ENCODE measurements at places on chromosomes 7 and 10. TPM values are rescaled to one million over a fixed set of nuclear protein-coding genes. Genes with fewer than 3 reads are reported as not detected.

DNA sequence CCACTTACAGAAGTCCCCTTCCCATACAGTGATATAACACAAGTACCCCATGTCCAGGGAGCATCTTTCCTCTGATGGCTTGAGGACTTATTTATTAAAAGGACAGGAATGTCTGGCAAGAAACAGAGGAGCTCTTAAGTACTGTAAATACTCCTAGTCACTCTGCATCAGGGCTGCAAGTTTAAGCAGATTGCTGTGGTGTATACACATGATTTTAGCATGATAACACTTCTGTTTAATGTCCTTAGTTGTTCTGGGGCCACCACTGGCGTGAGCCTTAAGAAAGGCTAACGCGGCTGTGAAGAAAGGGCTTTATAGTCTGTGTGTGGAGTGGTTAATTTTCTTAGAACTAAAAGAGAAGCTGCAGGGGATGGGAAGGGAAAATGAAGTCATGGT is 65.7 kb downstream of the GBF1 start:
- H3K27ac ChIP-seq: no peak overlapping the region
- H3K4me3 ChIP-seq: no peak overlapping the region
- H3K27me3 ChIP-seq: no peaks in the 10 kb centered on the region
- no peak for DNase-seq

SMKR1 gene
- total RNA-seq: 2.1 TPM

DNA sequence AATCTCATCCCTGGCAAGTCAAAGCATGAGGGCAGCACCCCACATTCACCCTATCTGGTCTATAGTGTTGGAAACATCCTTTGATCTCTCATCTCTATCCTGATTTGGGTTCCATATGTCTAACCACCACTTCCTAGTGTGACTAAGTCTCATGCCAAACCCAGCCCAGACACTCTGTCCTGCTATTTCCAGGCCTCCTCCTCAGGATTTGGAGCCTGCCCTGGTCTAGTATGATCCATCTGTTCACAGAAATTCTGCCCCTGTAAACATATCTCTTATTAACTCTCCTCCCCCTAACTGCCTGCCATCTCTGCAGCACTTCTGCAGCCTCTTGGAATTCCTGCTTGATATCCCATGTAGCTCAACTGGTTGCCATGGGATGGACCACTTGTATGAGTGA is 320.9 kb upstream of the IMMP2L start:
- H3K27me3 ChIP-seq: peaks cover 4% of the 10 kb centered on the region
- no peak overlapping the region for H3K4me3 ChIP-seq
- no peak overlapping the region for H3K27ac ChIP-seq
- no peaks in the 10 kb centered on the region for H3K36me3 ChIP-seq

DNA sequence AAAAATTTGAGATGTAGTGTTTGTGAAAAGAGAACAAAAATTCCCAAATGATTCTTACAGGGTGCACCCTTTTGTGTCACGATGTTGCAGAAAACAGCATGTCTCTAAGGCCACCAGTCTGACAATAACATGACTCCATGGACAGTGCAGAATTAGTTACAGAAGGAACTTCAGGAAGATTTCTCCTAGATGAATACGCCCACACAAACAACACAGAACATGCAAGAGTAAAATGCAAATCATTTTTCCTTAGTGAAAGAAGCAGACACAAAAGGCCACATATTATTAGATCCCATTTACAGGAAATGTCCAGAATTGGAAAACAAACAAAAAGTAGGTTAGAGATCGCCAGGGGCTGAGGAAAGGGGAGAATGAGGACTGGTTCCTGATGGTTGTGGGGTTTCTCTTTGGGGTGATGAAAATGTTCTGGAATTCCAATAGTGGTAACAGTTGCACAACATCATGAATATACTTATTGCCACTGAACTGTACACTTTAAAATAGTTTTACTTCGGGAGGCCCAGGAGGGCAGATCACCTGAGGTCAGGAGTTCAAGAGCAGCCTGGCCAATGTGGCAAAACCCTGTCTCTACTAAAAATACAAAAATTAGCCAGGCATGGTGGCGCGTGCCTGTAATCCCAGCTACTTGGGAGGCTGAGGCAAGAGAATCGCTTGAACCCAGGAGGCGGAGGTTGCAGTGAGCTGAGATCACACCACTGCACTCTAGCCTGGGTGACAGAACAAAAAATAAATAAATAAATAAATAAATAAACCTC is 10.2 kb downstream of the ZC3HAV1 start:
- H3K27me3 ChIP-seq: no peaks in the 10 kb centered on the region
- peaks cover 70% of the 10 kb centered on the region for H3K4me1 ChIP-seq
- peaks cover 67% of the 10 kb centered on the region for H3K36me3 ChIP-seq
- H3K4me3 ChIP-seq: peak overlapping the region; percentile 81

TPK1 gene
- total RNA-seq: 17.7 TPM

DNA sequence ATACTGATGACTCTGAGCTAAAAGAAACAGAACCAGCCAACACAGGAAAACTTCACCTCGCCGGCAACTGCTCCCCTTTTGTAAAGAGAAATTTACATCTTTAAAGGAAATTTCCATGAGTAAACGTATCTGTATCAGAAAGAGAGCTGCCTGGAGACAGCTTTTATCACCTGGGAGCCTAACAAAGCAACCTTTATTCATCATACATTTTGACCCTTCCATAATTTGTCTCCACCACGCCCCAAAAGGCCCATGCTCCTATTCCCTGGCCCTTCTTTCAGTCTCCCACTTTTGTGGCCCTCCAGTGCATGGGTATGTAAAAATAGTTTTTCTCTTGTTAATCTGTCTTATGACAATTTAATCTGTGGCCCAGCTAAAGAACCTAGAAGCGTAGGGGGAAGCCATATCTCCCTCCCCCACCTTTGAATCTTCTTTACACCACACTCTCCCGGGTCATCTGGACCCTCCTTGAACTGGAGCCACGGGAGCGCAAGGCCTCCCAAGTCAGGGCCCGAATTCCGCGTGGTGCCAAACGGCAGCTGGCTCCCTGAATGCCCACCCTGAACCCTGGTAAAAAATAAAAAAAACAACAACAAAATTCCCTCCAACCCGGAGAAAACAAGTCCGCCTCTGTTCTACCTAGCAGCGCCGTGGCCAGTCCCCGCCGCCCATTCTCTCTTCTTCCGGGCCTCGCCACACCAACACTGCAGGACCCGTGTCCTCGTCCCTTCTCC is 15.4 kb upstream of the FKBP9 start:
- H3K4me1 ChIP-seq: peaks cover 10% of the 10 kb centered on the region
- peaks cover 7% of the 10 kb centered on the region for H3K36me3 ChIP-seq
- H3K27ac ChIP-seq: peak overlapping the region; percentile 35

CPED1 gene
- total RNA-seq: not detected
